ENCODE measurements at places on chromosomes 2 and 18.

GRCh38 chr2:43481927-43482542 is 113.8 kb downstream of the THADA start:
- peak; percentile 56 for DNase-seq

- no peak for DNase-seq
Measured at GRCh38 chr2:66982766-66983165, 414.4 kb upstream of the ETAA1 start.

DNA sequence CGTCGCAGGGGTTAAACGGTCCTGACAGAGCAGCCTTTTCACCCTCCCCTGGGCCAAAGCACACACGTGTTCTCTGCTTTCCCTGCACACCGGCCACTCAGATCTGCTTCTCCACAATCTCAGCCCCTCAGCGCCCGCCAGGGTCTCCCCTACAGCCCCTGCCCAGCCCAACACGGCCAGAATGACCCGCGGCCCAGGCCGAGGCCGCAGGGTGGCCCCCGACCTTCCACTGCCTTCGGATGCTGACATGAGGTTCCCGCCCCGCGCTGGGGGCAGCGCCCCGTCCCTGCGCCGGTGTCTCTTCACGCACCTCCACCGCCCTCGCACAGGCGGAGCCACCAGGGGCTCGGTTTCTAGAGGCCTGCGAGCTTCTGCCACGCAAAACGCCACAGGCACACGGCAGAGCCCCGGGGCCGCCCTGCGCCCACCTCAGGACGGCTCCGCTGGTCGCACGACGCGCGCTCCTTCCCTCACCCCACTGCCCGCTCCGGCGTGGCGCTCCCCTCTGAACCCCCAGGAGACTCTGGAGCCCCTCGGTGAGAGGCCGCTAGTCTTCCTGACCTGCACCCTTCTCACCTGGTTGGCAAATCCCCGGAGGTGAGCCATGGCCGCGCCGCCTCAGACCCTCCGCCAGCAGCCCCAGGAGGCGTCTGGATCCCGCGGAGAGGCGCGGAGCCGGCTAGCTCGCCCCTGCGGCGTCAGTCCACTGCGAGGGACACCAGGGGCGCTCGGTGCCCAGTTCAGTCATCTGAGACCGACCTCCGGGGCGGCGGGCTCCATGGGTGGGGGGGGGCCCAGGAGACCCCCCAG is 749 bp downstream of the STK25 start:
- DNase-seq = peak; percentile 55

DNA sequence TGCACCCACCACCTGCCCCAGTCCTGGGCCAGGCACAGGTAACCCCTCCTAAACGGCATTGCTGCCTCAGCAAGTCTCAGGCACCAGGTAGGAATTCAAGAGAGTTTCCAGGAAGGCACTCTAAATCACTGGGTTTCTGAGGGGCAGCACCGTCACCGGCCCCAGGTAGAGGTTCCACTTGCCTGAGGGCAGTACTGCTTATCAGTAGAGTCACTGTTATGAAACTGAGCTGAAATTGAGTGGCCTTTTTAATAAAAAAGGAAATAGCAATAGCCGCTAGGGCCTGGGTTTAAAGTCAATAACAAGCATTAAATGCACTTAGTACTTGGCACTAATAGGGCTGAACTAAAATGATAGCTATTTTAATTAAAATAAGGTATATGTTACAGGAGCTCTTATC is 653.7 kb downstream of the METTL4 start:
- DNase-seq = no peak

- DNase-seq = no peak
Measured at GRCh38 chr2:71826299-71826698, 321.4 kb downstream of the CYP26B1 start.

GRCh38 chr2:158533009-158533408 is 76.3 kb downstream of the PKP4 start:
- DNase-seq = no peak

All from GM06990 (cell line).